ENCODE measurements at places on chromosomes 1 and 21. TPM values are rescaled to one million over a fixed set of nuclear protein-coding genes. Genes with fewer than 3 reads are reported as not detected.

The GLRX2 gene
- 59.8 TPM for polyA plus RNA-seq

DNA sequence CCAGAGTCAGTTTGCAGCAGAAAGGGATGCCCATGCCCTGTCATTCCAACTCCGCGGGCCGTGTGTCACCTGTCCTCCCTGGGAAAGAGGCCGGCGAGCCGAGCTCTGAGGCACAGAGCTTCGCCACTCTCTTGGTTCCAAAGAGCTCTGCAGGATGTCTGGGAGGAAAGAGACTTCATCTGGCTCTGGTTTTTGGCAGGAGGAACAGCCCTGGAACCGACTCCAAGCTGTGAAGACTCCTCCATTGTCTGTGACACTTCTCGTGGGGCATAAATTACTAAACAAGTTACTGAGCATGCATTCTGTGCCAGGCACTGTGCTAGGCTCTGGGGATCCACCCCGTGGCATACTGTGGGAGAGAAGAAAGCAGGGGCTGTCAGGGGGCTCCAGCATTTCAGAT is 3.9 kb upstream of the FAM151A start:
- no peak overlapping the region for H3K4me3 ChIP-seq
- H3K36me3 ChIP-seq: no peaks in the 10 kb centered on the region
- H3K27ac ChIP-seq: no peak overlapping the region
- H3K27me3 ChIP-seq: no peaks in the 10 kb centered on the region
- no peaks in the 10 kb centered on the region for H3K4me1 ChIP-seq

GRCh38 chr21:46455575-46456385 is 2.9 kb upstream of the DIP2A start:
- peak; percentile 53 for DNase-seq
- no peaks in the 10 kb centered on the region for H3K36me3 ChIP-seq
- H3K27ac ChIP-seq: peak overlapping the region; percentile 14
- H3K4me1 ChIP-seq: peaks cover 57% of the 10 kb centered on the region
- no peaks in the 10 kb centered on the region for H3K27me3 ChIP-seq
- H3K4me3 ChIP-seq: no peak overlapping the region

DNA sequence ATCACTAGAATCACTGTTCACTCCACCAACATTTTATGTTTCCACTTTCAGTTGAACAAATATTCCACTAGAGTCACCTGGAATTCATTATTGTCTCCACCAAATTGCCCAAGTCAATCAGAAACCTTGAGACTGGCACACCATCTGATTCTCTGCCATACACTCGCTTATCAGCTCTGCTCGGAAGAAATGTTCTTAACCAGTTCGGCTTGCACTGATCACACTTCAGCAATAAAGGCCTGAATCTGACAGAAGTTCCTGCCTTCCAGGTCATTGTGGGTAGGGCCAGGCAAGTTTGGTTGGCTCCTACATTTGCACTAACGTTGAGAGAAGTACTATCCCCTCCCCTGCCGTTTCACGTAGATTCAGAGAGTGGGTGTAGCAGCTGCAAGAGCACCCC is 10.0 kb downstream of the TPM3 start:
- no peaks in the 10 kb centered on the region for H3K27me3 ChIP-seq
- H3K36me3 ChIP-seq: no peaks in the 10 kb centered on the region
- H3K27ac ChIP-seq: peak overlapping the region; percentile 91
- H3K4me3 ChIP-seq: no peak overlapping the region

GRCh38 chr1:181023265-181024057 is 791 bp upstream of the STX6 start:
- H3K4me3 ChIP-seq: peak overlapping the region; percentile 17
- H3K36me3 ChIP-seq: no peaks in the 10 kb centered on the region
- peak; percentile 31 for DNase-seq
- H3K27ac ChIP-seq: peak overlapping the region; percentile 97
- H3K4me1 ChIP-seq: peaks cover 32% of the 10 kb centered on the region

Measured in adrenal gland (tissue), 19 donors.